ENCODE measurements at places on chromosomes 1 and 21. TPM values are rescaled to one million over a fixed set of nuclear protein-coding genes. Genes with fewer than 3 reads are reported as not detected.
A peak's percentile ranks its signal among the peaks of the same experiment; 100 is the strongest.

Gene KCND3
- total RNA-seq, result 4.0 TPM

DNA sequence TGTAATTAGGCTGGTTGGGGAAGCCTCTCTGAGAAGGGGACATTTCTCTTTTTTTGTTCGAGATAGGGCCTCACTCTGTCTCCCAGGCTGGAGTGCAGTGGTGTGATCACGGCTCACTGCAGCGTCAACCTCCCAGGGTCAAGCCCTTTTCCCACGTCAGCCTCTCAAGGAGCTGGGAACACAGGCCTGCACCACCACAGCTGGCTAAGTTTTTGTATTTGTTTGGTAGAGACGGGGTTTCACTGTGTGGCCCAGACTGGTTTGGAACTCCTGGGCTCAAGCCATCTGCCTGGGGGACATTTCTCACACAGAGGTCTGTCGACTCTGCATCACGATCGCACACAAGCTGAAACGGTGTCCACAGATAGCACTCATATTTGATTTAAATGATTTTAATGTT, 39.7 kb downstream of the HUNK start:
- no peak overlapping the region for H3K4me3 ChIP-seq
- peaks cover 62% of the 10 kb centered on the region for H3K4me1 ChIP-seq
- DNase-seq, result no peak
- H3K36me3 ChIP-seq, result no peaks in the 10 kb centered on the region
- H3K27ac ChIP-seq, result no peak overlapping the region

Gene CEP104
- 36.0 TPM for total RNA-seq

DNA sequence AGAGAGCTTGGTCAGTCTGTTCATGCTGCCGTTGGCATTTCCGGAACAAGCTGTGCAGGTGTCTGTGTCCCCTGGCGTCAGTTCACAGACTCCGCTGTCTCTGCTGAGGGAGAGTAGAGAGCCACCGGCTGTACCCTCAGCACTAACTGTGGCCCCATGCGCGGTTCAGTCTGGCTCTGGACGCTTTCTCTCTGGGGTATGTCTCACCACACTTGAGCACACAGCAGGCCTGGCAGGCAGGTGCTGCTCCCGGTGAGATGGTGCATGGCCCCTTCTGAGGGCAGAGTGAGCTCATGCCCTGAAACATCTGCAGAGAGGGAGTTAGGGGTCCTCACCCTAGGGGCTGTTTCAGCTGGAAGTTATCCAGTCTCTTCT, 60.0 kb upstream of the TLR5 start:
- DNase-seq, result no peak
- no peaks in the 10 kb centered on the region for H3K27me3 ChIP-seq
- peaks cover 13% of the 10 kb centered on the region for H3K4me1 ChIP-seq
- H3K27ac ChIP-seq, result peak overlapping the region; percentile 81
- H3K36me3 ChIP-seq, result no peaks in the 10 kb centered on the region

- no peaks in the 10 kb centered on the region for H3K27me3 ChIP-seq
- no peak overlapping the region for H3K4me3 ChIP-seq
- no peaks in the 10 kb centered on the region for H3K4me1 ChIP-seq
- no peaks in the 10 kb centered on the region for H3K36me3 ChIP-seq
- DNase-seq, result no peak
Measured at GRCh38 chr1:119209596-119210295, 69.3 kb upstream of the WARS2 start.

Gene TAF12
- total RNA-seq, result 9.7 TPM

GRCh38 chr1:98130408-98130807, 209.6 kb upstream of the DPYD start:
- no peaks in the 10 kb centered on the region for H3K36me3 ChIP-seq
- H3K27ac ChIP-seq, result no peak overlapping the region
- no peak overlapping the region for H3K4me3 ChIP-seq

DNA sequence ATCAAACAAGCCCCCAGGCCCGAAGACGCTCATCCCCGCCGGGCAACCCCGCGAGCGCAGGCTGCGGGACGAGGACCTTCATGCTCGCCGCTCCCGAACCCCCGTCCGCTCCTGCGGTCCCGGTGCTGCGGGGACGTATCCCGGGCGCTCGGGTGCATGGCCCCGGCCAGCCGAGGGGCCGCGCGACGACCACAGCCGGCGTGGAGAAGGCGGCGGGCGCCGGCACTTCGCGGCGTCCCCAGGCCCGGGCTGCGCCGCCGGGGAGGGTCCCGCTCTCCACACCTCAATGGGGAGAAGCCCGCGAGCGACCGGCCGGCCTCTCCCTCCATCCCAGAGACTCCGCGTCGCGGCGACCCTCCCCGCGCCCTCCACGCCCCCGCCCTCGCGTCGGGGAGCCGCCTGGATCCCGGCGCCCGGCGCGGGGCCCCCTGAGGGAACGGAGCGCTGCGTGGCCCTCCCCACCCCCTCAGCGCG, 401 bp downstream of the ERRFI1 start:
- H3K4me3 ChIP-seq, result peak overlapping the region; percentile 50
- no peaks in the 10 kb centered on the region for H3K27me3 ChIP-seq
- peak overlapping the region; percentile 88 for H3K27ac ChIP-seq
- peaks cover 48% of the 10 kb centered on the region for H3K4me1 ChIP-seq
- no peak for DNase-seq
